ENCODE measurements at places on chromosomes 3 and 15. TPM values are rescaled to one million over a fixed set of nuclear protein-coding genes. Genes with fewer than 3 reads are reported as not detected.

- no peak for DNase-seq
These were observed 222.8 kb upstream of the TBL1XR1 start for GRCh38 chr3:177419904-177420601.

DNA sequence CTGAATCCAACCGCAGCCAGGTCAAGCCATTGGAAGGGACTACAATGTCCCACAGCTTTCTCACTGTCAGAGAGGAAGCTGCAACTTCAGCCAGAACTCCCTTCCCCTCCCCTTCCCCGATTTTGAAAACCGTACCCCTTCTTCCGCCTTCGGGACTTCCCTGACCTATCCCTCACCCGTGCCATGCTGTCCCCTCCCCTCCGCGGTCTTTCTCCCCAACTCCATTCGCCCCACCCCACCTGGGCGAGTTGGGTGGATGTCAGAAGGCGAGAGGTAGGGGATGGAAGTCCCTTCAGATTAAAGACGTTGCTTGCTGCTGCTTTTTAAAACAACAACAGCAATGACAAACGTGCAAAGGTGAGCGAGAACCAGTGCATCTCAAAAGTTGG is 723 bp downstream of the CPNE4 start:
- DNase-seq: no peak

GRCh38 chr3:169760479-169760878 is 4.4 kb downstream of the TERC start:
- DNase-seq: no peak

DNA sequence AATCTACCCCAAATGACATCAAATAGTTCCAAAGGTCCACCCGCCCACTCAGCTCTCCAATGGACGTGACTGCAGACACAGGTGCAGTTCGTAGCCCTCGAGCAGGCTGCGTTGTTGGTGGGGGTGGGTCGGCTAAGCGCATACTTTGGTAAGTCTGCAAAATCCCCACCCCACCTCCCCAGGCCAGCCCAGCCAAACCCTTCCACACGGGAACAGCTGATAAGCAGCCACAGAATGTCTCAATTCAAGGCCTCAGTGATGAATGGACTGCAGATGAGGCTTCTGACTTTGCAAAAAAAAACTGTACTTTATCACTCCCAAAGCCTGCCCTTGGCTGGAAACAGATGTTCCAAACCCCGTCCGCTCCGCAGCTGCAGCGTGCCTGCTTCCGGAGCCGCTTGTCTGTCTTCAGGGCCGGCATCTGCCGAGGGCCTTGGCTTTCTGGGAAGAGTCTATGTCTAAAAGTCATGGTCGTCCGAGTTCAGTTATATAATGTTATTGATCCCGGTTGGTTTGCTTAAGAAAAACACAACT is 38.2 kb downstream of the PCSK6 start:
- DNase-seq: peak; percentile 53

- DNase-seq: no peak
These were observed 34.0 kb downstream of the SENP7 start for GRCh38 chr3:101478980-101479379.

DNA sequence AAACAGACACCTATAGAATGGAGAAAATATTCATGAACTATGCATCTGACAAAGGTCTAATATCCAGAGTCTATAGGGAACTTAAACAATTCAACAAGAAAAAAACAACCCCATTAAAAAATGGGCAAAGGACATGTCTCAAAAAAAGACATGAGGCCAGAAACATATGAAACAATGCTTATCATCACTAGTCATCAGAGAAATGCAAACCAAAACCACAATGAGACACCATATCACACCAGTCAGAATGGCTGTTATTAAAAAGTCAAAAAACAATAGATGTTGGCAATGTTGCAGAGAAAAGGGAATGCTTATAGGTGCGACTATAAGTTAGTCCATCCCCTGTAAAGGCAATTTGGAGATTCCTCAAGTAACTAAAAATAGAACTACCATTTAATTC is 11.4 kb upstream of the HDGFL3 start:
- DNase-seq: no peak

The ISLR2 gene
- 21.1 TPM for total RNA-seq

- no peak for DNase-seq
These were observed 55.1 kb upstream of the UBE2E1 start for GRCh38 chr3:23750573-23751210.

- no peak for DNase-seq
These were observed 188.0 kb downstream of the KLHL25 start for GRCh38 chr15:85606738-85607137.

DNA sequence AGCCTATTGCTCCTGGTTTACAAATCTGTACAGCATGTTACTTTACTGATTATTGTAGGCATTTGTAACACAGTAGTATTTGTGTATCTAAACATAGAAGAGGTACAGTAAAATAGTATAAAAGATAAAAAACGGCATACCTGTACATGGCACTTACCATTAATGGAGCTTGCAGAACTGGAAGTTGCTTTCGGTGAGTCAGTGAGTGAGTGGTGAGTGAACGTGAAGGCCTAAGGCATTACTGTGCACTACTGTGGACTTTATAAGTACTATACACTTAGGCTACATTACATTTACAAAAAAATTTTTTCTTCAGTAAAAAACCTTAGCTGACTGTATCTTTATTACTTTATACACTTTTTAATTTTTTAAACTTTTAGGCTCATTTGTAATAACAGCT is 90.9 kb downstream of the RAP2B start:
- no peak for DNase-seq

The AADACL2 gene
- not detected for total RNA-seq

The CNTN3 gene
- total RNA-seq: 2.2 TPM

DNA sequence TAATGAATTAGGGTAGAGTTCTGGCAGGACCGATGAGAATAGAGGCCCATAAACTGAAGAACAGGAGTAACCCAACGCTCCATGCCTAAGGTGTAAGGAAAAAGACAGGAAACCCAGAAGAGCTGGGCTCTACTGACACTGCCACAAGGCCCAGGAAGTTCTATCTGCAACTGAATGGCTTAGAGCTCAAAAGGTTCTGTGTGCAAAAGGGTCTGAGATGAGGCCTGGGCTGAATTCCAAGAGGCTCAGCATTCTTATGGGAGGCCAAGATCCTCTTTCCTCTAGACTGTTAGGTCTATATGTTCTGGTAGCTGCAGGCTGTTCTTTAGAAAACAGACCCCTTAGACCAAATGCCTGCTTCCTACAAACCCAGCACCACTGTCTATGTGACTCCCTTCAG is 30.5 kb upstream of the PRSS50 start:
- no peak for DNase-seq

The CKMT1B gene
- 18.8 TPM for total RNA-seq

The MITF gene
- total RNA-seq: 0.25 TPM

DNA sequence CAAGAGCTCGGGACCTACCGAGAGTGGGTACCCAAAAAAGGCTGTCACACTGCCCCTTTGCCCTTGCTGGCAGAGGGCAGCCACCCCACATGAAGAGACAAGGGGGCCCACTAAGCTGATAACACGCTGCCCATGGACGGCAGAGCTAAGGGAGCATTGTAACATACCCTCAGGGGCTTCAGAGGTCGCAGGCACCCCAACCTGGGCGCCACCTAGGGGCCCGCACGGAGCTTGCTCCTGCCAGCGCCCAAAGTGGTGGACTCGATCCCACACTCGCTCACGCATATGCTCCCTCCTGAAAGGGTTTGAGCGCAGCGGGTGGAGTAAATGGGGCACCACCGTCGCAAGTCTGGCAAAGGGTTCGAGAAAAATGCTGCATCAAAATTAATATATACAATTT is 975.4 kb downstream of the ZPLD1 start:
- no peak for DNase-seq

The CCDC191 gene
- total RNA-seq: 3.8 TPM

The DBR1 gene
- total RNA-seq: 16.0 TPM

DNA sequence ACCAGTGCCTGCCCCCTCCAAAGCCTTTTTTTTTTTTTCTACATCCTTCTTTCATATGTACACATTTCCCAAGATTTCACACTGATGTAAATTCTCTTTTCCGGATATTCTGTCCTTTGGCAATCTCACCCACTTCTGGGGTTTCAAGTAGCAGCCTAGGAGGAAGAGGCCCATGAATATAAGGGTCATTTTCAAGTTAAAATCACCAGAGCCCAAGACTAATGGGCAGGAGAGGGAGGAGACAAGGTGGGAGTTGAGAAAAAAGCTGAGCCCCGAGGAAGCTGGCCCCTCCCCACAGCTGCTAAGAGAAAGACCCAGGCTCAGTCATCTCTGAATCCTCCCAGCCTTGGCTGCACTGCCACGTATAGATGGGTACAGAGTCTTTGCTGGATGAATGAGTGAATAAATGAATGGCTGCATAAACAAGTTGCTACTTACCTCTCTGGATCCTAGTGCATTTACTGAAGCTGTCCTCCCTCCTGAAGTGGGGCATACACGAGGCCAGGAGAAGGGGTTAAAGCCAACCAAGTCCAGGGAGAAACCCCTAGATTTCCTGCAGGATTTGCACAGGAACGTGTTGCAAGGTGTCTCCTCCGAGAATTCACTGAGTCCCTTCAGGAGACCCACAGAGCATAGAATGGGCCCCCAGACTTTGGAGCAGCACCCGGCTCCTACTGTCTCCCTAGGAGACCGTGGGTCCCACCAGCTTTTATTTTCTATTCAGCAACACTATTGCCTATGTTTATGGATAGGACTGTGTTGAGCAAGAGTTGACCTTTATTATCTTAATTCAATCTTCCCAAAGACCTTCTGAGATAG is 100.8 kb upstream of the LIPC start:
- no peak for DNase-seq

The MNS1 gene
- not detected for total RNA-seq

GRCh38 chr3:119588112-119588511 is 8.8 kb downstream of the ADPRH start:
- DNase-seq: no peak

The TAGLN3 gene
- total RNA-seq: 819 TPM

DNA sequence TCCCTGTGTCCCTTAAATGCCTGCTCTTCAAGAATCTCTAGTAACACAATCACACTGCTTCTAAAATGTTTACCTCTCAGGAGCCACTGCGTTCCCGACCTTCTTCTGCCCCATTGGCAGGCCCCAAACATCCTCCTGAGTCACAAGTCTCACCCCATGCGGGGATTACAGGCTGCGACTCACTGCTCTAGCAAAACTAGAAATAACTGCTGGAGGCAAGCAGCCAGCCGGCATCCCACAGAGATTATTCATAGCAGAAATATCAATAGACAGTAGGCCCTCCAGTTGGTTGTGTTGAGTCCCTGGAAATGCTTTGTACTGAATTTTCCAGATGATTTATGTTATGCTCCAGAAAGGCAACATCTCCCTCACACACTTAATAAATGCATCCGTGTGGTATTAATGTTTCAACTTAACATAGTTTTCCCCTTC is 64.8 kb downstream of the RFTN1 start:
- DNase-seq: no peak

The LCTL gene
- not detected for total RNA-seq

DNA sequence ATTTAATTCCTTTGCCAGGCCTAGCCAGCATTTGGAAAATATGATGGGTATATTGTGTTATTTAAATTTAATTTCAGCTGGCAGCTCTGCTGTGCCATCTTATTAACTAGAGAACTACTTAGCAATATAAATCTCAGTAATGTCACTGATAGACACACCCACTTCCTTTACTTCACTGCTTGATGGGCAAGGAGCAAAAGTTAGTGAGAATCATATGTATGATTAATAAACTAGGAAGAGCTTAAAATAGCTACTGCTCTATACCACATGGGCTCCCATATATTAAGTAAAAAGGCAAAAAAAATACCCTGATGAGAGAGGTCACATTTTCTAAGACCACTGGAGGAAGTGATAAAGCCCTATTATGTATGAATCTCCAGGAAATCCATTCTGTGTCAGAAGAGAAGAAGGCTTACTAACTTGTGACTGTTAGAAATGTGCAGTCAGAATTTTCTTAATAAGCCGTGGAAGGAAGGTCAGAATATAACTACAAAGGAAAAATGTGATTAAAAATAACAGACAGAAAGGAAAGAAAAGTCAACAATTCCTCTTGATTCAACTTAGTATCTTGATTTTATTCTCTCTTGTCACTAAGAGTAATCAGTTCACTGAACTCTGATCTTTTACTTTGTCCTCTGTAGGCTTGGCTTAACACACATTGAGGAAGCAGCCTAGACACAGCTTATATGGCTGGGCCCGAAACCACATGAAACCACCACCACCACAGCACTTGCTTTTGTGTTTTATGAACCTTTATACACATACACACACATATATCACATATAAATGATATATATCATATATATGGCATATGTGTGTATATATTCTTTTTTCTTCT is 1233.9 kb upstream of the ALCAM start:
- DNase-seq: no peak

DNA sequence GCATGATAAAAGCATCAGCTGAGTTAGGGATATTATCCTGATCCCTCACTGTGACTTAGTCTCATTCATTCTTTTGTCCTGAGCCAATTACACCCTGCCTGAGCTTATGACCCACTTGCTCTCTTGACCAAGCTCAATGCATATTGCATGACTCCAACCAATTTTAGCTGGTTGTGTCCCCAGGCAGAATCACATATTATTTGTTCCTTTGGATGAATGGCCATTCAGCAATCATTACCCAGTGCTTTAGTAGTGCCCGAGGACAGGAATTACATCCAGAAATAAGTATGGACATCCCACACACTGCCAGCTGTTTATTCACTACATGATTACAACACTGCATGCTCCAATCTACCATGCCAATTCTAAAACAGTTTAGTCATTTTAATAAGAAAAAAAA is 322.5 kb downstream of the ZBBX start:
- DNase-seq: no peak

All from glutamatergic neuron (in vitro differentiated cells).